Stimulated activated CD4-positive, alpha-beta T cell treated with anti-CD3 and anti-CD28 coated beads, TNF-alpha, amount 100 ng/mL, for 48 hours (primary cell): ENCODE measurements at places on chromosomes 7 and 10.

- no peak for DNase-seq
These were observed 130.4 kb downstream of the PTPN20 start for GRCh38 chr10:47041396-47042198.

DNA sequence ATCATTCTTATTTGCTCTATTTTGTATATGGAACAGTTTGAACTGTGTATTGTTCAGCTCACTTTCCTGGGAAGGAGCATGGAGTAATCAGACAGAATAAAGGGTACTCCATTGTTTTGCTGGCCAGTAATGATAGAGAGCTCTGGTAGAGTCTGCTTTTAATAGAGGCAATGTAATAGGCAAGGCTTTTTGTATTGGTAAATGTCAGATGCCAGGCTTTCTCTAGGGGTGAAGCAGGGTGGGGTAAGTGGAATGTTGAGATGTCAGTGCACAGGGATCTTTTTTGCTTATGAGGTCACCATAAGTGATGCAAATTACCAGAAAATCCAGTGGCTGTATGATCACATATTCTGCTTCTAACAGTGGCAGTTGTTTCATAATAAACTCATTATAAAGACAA lies 1088.3 kb upstream of the SORCS1 start:
- no peak for DNase-seq

DNA sequence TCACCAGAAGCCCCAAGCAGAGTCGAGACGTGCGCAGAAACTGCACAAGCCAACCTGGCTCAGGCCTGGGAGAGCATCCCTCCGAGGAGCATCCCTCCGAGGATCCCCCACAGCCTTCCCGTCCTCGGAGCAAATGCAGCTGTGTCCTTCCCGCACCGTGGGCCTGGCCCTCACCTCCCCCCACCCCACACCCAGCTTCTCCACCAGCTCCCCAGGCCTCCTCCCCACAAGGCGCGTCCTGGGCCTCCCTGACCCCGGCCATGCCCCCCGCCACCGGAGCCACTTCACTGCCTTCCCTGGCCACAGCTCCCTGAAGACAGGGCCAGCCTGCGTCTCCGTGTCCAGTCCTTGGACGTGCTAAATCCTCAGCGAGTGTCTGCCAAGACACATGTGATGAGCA lies 60.6 kb downstream of the PTPRN2 start:
- no peak for DNase-seq

GRCh38 chr10:79561257-79561656 lies 1.1 kb upstream of the SFTPA2 start:
- DNase-seq: no peak

- DNase-seq: no peak
These were observed 305.1 kb downstream of the RPS24 start for GRCh38 chr10:78338717-78339116.

GRCh38 chr7:66013938-66014337 lies 31.9 kb upstream of the GUSB start:
- no peak for DNase-seq

DNA sequence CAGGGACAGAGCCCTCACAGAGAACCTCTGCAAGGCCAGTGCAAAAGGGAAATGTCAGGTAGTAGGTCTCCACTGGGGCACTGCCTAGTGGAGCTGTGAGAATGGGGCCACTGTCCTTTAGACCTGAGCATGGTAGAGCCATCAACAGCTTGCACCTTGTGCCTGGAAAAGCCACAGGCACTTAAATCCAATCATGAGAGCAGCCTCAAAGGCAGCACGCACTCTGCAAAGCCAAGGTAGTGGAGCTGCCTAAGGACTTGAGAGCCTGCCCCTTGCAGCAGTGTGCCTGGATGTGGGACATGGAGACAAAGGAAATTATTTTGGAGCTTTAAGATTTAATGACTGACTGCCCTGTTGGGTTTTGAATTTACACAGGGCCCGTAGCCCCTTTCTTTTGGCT lies 918.5 kb upstream of the POT1 start:
- no peak for DNase-seq

- DNase-seq: no peak
These were observed 15.2 kb downstream of the AP3M1 start for GRCh38 chr10:74135452-74135851.

DNA sequence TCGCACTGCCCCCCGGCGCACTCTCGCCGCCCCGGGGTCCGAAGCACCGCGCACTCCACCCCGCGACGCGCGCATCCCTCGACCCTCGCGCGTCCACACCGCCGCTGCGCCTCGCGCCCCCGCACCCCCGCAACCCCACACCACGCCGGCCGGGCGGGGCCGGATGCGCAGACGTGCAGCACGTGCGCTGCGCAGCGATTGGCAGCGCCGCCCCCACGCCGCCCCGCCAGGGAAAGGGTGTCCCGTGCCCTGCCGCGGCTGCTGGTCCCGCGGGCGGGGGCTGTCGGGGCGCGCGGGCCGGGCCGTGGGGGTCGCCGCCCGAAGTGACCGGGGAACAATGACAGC lies 53.7 kb upstream of the KDM7A start:
- DNase-seq: peak; percentile 79

DNA sequence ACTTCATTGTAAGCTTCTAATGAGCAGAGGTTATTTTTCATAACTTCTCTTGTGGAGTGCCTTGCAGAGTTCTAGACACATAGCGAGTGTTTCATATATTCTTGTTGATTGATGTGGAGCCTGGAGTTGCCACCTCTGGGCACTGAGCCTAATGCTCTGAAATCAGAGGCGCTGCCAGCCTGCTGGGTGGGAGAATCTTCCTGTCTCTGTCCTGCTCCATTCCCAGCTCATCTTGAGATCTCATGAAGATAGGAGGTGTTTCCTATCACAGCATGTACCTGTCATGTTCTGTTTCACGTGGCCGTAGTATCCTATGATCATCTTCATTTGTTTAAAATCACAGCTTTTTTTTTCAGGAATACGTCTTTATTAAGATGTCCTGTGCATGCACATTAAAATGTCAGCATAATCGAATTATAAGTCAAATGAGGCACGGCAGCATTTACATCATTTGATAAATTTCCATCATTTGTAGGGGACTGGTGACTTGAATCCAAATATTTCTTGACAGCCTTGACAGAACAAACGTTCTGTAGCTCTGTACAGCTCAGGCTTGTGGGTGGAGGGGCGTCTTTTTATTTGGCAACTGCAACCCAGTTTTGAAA lies 393.0 kb downstream of the PHTF2 start:
- no peak for DNase-seq

GRCh38 chr7:1100834-1101562 lies 13.1 kb downstream of the GPER1 start:
- no peak for DNase-seq

DNA sequence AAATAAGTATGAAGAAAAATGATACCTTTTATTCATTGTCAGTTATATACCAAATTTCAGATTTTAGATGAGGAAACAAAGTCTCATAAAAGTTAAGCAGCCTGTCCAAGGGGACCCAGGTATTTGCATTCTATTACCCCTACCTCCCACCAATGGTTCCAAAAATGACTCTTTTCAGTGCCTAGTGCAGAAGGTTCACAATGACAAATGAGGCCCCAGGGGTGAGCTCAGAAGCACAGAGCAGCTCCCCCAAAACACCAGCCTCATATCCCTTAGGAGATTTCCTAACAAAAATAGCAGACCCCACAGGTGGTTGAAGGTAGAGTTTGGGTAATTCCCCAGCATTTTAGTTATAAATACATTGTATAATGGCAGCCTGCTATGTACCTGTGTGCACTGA lies 168.6 kb downstream of the REEP3 start:
- DNase-seq: no peak

DNA sequence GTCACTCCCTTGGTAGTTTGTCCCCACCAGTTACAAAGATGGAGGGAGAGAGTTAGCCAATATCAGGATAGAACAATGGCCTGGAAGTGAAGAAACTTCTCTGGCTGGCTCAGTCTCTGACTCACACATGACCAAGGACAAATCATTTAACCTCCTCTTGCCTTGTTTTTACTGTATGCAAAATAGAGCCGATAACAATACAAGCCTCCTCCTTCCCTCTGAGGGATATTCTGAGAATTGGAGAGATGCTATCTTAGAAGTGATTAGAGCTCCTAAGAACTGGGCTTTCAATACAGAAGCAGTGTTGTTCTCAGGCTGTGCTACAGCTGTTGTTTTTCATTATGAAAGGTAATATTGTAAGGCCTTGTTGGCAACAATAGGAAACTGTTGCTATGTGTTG lies 87.7 kb upstream of the EGR2 start:
- DNase-seq: no peak

DNA sequence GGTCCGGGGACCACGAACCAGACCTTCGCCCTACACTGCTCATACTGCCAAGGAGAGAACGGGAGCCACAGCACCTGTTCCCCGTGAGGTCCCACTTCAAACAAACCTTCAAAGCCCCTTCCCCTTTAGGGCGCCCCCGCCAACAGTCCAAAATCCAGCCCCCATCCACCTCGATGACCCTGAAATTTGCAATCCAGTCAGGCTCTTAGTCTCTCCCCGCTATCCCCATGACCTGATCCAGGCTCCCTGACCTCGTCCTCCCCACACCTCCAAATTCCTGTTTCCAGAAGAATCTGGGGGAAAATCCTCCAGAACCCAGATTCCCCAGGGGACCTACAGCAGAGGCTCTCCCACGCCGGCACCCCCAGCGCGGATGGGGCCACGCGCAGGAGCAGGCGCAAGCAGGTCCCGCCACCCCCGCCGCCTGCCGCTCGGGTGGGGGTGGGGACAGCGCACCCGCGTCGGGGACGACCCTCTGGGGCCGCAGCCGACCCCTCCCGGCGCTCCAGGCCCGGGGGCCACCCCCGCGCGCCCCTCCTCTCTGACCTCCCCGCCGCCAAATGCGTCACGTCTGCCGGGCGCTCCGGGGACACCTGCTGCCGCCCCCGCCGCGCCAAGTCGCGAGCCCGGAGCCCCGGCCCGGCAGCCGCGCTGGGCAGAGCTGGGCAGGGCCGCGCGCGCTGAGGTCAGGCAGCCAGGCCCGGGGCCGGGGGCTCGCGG lies 753 bp downstream of the CAMK2B start:
- no peak for DNase-seq

- no peak for DNase-seq
These were observed 181.3 kb downstream of the MAGI2 start for GRCh38 chr7:79272066-79272669.

DNA sequence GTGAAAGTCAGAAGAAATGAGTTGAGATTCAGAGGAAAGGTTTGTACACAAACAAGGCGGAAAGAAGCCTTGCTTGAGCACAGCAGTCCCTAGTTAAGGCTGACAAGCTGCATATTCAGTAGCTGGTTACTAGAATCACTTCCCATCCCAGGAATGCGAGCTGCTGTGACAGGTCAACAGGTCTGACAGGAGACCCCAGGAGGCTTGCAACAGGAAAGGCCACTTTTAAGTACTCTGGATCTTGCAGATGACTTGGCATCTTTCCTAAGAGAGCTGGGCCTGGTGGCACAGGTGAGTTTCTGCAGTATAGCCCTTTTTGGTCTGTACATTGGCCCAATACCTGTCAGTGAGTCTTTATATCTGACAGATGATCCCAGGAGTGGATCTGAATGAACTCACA lies 35.7 kb upstream of the UNC5B start:
- no peak for DNase-seq

GRCh38 chr7:157687845-157688532 lies 351.2 kb downstream of the DNAJB6 start:
- no peak for DNase-seq

DNA sequence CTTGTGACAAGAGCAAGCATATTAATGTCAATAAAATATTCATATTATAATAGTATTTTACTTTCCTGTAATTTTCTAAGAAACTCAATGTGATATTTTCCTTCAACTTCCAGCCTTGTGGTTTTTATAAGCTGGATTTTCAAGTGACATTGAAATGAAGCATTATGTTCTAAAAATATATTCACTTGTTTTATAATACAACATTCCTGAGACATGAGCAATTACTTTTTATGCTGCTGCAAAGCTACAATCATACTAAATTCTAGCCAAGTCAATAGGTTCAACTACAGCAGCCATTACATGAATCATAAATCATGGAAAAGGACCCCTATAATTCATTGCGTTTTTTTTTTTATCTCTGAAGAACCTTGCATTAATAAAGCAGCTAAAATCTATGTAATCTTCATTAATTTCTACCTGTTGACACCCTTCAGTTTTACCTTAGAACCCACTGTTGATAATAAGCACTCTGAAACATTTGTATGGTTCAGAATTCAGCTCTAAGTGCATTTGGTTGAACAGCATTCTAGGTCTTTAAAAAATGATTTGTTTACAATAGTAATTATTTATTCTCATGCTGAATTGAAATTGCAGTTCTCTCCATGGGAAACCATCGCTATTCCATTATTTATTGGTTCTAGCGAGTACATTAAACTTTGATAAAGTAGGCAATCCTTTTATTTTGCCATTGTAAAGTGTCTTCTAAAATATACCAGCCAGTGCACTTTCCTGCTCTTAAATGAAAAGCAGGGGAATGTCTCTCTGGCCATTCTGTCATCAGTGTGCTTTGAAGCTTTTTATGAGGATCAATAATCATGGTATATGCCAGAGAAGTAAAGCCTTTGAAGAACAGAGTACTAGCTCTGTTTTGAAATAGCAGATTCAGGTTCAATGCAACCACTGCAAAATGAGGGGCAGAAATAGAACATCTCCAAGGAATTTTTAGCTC lies 132.6 kb downstream of the GNAT3 start:
- no peak for DNase-seq

- DNase-seq: no peak
These were observed 6.5 kb downstream of the CHST12 start for GRCh38 chr7:2409745-2410414.

GRCh38 chr7:151679071-151679708 lies 159.5 kb upstream of the RHEB start:
- DNase-seq: no peak

GRCh38 chr7:112162142-112162766 lies 43.9 kb downstream of the DOCK4 start:
- DNase-seq: no peak

GRCh38 chr7:25891591-25891990 lies 260.4 kb upstream of the NFE2L3 start:
- no peak for DNase-seq

DNA sequence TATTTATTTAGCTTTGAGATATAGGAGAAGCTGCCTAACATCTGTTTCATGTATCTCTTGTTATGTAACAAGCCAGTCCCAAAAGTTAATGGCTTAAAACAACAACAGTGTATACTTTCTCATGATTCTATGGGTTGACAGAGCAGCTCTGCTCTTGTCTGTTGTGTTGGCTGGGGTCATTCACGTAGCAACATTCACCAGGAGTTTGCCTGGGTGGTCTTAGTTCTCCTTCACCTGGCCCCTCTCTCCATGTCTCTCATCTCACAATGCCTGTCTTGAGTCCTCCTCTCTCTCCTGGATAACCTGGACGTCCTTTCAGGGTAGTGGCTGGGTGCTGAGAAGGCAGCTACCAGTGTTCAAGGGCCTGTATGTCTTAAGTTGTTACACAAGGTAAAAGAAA lies 27.5 kb downstream of the INPP5F start:
- no peak for DNase-seq

- no peak for DNase-seq
These were observed 13.3 kb upstream of the SLC18A3 start for GRCh38 chr10:49596836-49597235.

GRCh38 chr10:48463318-48464003 lies 141.4 kb downstream of the ARHGAP22 start:
- DNase-seq: no peak

GRCh38 chr10:58807629-58808022 lies 295.0 kb downstream of the BICC1 start:
- no peak for DNase-seq

GRCh38 chr7:116955340-116955739 lies 2.0 kb downstream of the ST7 start:
- DNase-seq: no peak
